Activated T-helper 1 cell treated with anti-CD3 and anti-CD28 coated beads, Interleukin-2, amount 50 U/mL, for 16 hours (primary cell): ENCODE measurements at places on chromosomes 1 and 21.
A peak's percentile ranks its signal among the peaks of the same experiment; 100 is the strongest.

DNA sequence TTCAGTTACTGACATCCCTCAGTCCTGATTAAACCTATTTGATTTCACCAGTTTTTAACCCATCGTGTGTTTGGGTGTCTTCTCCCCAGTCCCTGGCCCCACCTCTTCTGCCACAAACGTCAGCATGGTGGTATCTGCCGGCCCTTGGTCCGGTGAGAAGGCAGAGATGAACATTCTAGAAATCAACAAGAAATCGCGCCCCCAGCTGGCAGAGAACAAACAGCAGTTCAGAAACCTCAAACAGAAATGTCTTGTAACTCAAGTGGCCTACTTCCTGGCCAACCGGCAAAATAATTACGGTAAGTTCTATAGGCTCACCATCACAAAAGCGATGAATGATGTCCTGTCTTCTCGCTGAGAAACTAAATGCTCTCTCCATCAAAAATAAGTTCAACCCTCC lies 28.7 kb downstream of the NBPF3 start:
- no peak for DNase-seq

DNA sequence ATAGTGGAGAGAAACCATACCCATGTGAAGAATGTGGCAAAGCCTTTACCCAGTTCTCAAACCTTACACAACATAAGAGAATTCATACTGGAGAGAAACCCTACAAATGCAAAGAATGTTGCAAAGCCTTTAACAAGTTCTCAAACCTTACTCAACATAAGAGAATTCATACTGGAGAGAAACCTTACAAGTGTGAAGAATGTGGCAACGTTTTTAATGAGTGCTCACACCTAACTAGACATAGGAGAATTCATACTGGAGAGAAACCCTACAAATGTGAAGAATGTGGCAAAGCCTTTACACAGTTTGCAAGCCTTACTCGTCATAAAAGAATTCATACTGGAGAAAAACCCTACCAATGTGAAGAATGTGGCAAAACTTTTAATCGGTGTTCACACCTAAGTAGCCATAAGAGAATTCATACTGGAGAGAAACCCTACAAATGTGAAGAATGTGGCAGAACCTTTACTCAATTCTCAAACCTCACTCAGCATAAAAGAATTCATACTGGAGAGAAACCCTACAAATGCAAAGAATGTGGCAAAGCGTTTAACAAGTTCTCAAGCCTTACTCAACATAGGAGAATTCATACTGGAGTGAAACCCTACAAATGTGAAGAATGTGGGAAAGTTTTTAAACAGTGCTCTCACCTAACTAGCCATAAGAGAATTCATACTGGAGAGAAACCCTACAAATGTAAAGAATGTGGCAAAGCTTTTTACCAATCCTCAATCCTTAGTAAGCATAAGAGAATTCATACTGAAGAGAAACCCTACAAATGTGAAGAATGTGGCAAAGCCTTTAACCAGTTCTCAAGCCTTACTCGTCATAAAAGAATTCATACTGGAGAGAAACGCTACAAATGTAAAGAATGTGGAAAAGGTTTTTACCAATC lies 80.0 kb downstream of the JMJD4 start:
- no peak for DNase-seq

DNA sequence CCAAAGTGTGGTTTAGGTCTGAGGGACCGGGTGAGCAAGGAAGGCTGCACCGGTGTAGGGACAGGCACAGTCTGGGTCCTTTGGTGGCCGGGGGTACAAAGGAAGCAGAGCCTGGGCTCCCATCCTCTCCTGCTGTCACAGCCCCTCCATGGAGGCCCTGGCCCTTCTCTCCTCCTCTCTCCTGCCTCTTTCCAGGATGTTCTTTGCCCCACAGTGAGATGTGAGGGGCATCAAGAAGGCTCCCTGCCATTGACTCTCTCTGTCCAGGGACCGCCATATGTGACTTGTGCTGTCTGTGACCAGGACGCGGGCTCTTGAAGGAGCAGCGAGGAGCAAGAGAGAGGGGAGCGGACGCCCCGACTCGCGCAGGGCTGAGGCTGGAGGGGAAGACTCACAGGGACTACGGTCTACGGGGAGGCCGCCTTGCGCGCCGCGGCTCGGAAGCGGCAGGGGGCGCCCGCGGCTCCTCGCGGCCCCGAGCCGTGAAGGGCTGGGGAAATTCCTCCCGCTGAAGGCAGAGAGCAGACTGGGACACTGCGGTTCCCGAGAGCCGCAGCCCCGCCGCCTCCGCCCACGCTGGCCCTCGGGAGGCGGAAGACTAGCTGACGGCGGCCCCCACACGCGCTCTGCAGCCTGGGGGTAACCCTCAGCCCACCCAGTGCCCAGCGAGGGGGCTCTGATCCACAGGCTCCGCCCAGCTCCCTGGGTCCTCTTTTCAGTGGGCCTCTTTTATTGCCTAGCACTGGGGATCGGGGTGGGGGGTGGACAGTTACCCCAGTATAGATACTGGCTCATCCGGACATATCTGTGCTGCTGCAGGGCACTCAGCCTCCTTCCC lies 40.8 kb downstream of the MAB21L3 start:
- DNase-seq, result peak; percentile 67

DNA sequence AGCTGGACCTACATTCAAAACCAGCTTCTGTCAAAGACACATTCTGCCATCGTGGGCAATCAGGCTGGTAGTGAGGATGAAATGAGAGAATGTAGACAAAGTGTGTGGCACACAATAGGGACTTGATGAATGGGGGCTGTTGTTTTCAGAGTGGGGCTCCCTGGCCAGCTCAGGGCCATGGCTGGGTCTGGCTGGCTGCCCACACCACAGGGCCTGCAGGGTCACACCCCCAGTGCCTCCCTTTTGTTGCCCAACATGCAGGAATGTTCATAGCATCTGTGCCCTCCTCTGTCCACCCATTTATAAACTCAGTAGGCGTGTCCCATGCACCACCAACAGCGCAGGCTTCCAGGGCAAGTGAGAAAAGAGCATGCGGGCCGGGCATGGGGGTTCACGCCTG lies 20.8 kb upstream of the ECE1 start:
- DNase-seq, result no peak

GRCh38 chr1:17802164-17802563 lies 47.0 kb downstream of the ACTL8 start:
- no peak for DNase-seq
